ENCODE measurements at places on chromosomes 7 and 10.

DNA sequence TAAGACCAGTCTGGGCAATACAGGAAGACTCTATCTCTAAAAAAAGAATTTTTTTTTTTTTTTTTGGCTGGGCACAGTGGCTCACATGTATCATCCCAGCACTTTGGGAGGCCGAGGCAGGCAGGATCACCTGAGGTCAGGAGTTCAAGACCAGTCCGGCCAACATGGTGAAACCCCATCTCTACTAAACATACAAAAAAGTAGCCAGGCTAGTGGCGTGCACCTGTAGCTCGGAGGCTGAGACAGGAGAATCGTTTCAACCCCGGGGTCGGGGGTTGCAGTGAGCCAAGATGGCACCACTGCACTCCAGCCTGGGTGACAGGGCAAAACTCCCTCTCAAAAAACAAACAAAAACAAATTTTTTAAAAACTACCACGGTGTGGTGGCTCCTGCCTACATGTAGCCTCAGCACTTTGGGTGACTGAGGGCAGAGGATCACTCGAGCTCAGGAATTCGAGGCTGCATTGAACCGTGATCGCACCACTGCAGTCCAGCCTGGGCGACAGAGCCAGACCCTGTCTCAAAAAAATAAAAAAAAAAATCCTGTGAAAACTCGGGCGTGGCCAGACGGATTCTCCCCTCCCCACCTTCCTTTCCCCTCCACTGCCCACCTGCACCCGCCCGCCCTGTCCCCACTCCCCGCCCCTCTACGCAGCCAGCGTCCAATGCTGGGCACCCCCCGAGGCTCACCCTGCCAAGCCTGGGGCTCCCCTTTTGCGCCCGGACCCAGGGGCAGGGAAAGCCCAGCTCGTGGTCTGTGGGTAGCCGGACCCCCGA is 745 bp upstream of the ORAI2 start:
- no peak for DNase-seq

GRCh38 chr7:69967689-69968450 is 369.6 kb downstream of the AUTS2 start:
- DNase-seq = no peak

- DNase-seq = no peak
Observed at GRCh38 chr7:47485640-47486435, 96.1 kb downstream of the TNS3 start.

DNA sequence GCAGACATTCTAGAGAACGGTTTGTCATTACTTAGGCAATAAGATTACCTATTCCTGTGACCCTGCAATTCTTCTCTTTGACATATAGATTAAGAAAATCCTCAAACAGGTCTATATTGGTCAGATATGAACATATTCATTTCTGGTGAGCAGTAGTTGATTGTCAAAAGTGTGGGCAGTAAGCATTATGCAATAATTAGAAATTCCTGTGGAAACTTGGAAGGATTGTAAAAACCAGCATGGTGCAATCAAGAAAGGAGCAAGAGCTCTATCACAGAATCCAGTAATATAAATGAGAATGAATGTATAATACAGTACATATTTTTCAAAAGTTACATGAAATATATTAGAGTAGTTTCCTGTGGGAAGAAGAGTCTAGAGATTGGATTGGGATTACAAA is 406.5 kb downstream of the SUGCT start:
- no peak for DNase-seq

DNA sequence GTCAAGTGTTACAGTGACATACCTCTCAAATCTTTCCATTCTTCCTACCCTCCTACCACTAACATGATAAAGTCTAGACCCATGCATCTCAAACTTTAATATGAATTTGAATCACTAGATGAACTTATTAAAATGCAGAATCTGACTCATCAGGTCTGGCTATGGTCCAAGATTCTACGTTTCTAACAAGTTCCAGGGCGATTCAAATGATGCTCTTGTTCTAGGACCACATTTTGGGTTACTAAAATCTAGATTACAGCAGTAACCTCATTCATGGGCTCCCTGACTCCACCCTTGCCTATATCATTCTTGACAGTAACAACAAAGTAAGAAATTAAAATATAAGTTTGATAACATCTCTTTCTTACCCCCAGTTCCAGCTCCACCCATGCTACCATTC is 124.8 kb upstream of the LSM8 start:
- DNase-seq = no peak

DNA sequence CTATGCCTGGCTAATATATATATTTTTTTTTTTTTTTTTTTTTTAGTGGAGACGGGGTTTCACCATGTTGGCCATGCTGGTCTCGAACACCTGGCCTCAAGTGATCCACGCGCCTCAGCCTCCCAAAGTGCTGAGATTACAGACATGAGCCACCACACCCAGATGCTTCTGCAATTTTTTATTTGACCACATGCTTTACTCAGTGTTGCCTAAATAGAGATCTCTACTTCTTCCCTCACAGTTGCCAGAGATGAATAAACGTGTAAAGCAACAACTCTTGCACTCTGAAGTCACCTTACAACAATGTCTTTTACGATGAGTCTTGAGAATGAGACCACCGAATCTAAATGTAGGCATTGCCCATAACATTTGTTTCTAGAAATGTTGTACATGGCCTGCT is 107.9 kb upstream of the FRMD4A start:
- DNase-seq = no peak

All from CD4-positive, alpha-beta T cell treated with Interleukin-4 for 1 hour (primary cell).